ENCODE measurements at places on chromosomes 6 and 20.

GRCh38 chr6:16769131-16769985 lies 8.1 kb upstream of the ATXN1 start:
- no peak for DNase-seq

- DNase-seq: no peak
These were observed 39.6 kb upstream of the PDE10A start for GRCh38 chr6:165702669-165703068.

- no peak for DNase-seq
These were observed 5.1 kb upstream of the ADAM33 start for GRCh38 chr20:3686867-3687321.

DNA sequence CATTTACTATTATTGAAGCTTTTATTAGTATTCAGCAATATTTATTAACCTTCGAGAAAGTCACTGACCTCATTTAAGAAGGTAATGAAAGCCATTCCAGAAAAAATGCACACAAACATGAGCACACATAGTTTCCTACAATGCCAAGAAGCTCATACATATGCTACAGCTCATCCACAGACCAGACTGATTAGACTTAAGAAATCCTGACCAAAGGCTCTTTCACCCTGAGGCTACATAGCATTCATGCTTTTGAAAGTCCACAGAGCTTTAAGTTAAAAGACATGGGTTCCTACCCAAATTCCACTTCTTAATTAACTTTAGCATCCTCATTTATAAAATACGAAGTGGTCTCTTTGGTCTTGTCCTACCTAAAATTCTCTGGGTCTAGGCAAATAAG lies 430.4 kb downstream of the TBC1D32 start:
- DNase-seq: no peak

- DNase-seq: no peak
These were observed 440.1 kb downstream of the CBLN4 start for GRCh38 chr20:55565096-55565773.

- DNase-seq: no peak
These were observed 719.4 kb downstream of the EPM2A start for GRCh38 chr6:145015739-145016558.

- no peak for DNase-seq
These were observed 117.5 kb upstream of the COL21A1 start for GRCh38 chr6:56364827-56365339.

- no peak for DNase-seq
These were observed 69.7 kb downstream of the PSMB1 start for GRCh38 chr6:170483413-170483812.

- no peak for DNase-seq
These were observed 66.8 kb downstream of the ZFP64 start for GRCh38 chr20:52124821-52125220.

DNA sequence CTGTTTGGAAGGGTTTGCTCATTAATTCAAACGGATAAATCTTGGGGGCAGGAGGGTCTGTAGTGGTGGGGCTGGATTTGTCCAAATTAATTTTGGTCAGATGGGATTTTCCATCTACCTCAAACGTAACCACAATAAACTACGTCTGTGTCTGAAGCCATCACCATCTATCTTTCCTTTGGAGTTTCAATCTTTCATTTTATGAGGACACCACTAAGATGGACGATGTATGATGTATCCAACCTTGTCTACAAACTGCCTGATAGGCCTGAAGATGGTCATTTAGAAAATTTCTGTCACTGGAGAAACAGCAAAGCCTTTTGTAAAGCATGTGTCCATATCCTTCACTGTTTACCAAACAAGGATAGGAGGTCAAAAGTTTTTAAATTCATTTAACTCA lies 138.6 kb upstream of the MARCKS start:
- DNase-seq: no peak

GRCh38 chr6:31663126-31663960 lies 1.5 kb downstream of the GPANK1 start:
- no peak for DNase-seq

DNA sequence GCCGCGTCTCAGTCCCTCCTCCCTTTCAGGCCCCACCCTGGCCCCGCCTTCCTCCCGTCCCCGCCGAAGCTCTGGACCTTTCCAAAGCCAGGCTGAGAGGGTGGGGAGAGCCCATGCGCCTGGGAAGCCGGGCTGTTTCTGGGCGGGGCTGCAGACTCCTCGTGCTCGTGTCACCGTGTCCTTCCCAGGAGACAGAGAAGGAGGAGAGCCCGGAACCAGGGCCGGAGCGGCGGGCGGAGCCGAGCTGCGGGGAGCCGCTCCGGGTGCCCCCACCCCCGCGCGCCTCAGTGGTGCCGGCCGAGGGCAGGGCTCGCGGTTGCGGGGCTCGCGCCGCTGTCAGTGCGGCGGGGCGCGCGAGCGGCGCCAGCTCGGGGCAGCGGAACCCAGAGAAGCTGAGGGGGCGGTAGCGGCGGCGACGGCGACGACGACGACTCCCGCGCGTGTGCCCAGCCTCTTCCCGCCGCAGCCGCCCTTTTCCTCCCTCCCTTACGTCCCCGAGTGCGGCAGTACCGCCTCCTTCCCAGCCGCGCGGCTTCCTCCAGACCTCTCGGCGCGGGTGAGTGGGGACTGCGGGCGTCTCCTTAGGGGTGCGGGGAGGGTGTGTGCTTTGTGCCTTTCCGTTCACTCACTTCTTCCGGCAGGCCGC lies at the start of gene RALY:
RALY (plus strand) TSS at position 336 of the 646 bp plus-strand sequence. CDS start 78,164 bp downstream, outside the sequence.
- DNase-seq: peak; percentile 91
